NCI-H2107 (cell line): ENCODE measurements at places on chromosomes 12 and 14.

DNA sequence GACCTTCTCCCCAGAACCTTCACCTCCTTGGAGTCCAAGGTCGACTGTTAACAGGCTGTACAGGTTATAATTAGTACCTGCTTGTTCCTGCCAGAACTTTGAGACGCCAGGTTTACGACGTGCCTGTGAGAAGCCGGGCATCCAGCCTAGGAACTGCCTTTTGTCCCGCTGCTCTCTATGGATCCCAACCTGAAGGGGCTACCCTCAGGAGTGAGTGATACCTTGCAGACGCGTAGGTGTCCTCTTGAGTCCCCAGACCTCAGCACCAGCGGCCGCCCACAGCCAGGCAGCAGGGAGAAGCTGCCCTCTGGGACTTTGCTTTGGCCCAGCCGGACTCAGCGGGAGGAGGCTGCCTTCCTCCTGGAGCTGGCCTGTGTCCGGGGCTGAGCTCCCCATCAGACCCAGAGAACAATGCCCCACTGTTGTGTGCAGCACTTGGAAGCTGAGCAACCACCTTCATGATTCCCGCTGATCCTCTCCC is 16.2 kb downstream of the SYNE3 start:
- DNase-seq = no peak

- no peak for DNase-seq
Measured at GRCh38 chr14:97771340-97772045, 974.3 kb downstream of the VRK1 start.

DNA sequence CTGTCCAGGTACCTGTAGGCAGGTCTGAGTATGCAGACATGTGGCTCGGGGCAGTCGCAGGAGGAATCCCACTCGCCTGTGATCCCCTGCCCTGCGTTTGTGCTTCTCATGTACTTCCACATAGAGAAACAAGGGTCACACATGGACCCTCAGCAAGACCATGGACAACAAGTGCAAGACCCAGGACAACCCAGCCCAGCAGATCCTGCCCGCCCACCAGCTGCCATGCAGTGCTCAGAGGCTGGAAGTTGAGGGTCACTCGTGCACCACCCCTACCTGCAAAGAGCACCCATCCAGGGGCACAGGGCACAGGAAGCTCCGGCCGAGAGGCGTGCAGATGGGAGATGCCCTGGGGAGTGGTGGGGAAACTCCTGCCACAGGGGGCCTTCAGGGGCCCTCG is 67.5 kb upstream of the C14orf180 start:
- DNase-seq = no peak

DNA sequence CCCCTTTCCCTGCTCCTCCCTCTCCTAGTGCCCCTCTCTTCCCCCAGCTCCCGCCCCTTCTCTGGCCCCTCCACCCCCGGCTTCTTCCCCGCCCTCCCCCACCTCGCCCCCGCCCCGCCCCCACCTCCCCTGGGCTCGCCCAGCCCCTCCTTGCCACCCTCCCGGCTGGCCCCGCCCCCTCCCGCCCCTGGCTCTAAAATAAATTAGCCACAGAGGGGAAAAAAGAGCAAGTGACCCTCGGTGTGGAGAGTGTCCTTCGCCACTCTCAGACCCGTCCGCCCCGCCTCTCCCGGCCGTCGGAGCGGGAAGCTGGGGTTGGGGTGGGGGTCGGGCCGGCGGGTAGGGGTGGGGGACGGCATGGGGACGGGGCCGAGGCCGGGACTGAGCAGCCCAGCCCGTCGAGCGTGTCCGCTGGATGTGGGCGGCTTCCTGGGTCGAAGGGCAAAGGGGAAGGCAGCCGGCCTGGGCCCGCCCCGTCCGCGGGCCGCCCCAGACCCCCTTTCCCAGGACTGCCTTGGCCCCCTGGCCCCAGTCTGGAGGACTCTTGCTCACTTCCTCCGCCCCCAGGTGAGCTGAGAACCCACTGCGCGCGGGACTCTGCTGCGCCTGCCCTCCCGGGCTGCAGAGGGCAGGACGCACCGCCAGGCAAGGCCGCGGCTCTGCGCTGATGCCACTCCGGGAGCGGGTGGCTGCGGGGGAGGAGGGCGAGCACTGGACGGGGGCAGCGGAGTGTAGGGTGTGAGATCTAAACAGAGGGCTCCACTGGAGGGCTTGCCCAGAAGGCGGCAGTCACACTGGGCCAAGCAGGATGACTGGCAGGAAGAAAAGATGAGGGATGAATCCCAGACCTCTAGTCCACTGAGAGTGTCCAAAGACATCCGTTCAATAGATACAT is 570 bp upstream of the FIGNL2 start:
- DNase-seq = no peak

DNA sequence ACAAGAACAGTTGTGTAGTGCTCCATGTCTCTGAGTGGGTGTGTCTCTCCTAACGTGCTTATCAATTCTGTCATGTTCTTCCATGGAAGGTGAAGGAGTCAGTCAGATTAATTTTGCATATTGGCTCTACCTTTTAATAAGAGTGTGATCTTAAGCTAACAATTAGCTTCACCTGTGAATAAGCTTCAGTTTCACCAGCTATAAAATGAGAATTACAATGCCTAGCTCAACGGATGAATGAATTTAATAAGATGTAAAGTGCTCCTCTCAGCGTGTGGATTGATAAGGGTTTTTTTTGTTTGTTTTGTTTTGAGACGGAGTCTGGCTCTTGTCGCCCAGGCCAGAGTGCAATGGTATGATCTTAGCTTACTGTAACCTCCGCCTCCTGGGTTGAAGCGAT is 32.7 kb downstream of the CCDC175 start:
- peak; percentile 61 for DNase-seq

DNA sequence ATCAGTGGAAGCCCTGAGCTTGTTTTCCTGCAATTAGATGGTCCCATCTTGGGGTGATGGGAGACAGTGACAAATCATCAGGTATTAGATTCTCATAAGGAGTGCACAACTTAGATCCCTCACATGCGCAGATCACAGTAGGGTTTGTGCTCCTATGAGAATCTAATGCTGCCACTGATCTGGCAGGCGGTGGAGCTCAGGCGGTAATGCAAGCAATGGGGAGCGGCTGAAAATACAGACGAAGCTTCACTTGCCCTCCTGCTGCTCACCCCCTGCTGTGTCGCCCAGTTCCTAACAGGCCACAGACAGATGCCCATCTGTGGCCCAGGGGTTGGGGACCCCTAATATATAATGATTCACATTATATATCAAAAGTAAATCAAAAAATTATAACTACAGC is 258.8 kb upstream of the USP15 start:
- no peak for DNase-seq

DNA sequence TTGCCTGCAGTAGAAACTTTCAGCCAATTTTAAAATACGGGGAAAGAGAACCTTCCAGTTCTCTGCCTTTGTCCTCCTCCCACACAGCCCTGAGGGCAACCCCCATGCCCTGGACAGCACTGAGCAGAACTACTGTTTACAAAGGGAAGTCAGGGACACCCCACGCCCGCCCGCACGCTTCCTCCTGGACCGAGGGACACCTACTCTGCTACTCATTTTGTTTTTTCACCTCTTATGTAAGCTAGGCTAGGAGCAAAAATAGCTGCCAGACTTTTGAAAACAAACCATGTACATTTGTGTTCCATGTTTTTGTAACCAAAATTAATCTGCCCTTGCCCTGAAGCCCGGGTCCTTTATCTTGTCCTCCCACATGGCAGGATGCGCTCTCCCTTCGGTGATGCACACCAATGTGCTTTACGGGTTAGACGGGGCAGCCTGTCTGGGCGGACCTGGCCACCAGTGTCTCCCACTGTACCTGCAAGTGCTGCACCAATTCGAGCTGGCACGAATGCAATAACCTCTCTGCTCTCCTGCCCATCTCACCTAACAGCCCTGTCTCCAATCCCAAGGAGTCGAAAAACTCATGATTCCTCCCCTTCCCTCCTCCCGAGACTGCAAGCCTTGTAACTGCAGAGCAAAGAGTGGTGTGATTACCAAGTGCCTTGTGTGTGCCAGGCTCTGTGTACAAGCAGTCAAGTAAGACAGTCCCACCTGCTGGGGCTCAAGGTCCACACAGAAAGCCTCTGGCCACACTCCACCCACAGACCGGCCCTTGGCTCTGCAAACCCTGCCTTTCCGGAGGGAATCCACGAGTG is 85.2 kb downstream of the CCDC88C start:
- no peak for DNase-seq

- DNase-seq = no peak
Measured at GRCh38 chr14:100317912-100318808, 5.0 kb upstream of the SLC25A47 start.

DNA sequence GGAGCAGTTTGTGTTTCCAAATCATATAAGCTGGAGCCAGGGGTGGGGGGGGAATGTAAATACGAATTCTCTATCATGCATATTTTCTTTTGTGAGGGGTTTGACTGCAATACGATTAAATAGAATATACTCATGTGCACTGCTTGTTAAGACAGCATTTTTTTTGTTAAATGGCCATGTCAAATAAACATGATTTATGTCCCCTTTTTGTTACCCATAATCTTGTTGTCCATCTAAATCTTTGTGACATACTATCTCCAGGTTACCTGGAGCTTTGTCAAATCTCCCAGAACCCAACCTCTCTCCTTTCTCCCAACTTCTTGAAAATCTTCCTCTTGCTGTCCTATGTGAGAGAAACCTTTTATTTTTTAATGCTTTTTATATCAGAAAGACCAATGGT is 233.1 kb downstream of the SLC25A21 start:
- no peak for DNase-seq

- DNase-seq = no peak
Measured at GRCh38 chr12:106498056-106498455, 84.7 kb upstream of the RFX4 start.

- no peak for DNase-seq
Measured at GRCh38 chr14:56585461-56586084, 6.0 kb downstream of the TMEM260 start.

DNA sequence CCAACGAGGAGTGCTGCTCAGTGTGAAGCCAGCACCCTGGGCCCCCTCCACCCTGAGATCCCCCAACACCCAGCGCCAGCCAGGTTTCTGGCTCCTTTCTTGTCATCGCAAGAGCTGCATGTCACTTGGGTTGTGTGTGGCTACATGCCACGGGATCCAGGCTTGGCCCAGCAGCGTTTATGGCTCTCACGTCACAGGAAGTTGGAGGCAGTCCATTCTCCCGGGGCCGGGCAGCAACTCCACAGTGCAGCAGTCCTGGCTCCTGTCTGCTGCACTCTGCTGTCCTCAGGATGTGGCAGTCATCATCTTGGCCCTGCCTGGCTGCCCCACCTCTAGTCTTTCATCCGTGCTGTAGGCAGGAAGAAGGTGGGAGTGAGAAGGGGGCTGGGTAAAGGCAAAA is 78.3 kb downstream of the AACS start:
- no peak for DNase-seq

- DNase-seq = no peak
Measured at GRCh38 chr12:70367258-70368141, 1.4 kb downstream of the KCNMB4 start.

DNA sequence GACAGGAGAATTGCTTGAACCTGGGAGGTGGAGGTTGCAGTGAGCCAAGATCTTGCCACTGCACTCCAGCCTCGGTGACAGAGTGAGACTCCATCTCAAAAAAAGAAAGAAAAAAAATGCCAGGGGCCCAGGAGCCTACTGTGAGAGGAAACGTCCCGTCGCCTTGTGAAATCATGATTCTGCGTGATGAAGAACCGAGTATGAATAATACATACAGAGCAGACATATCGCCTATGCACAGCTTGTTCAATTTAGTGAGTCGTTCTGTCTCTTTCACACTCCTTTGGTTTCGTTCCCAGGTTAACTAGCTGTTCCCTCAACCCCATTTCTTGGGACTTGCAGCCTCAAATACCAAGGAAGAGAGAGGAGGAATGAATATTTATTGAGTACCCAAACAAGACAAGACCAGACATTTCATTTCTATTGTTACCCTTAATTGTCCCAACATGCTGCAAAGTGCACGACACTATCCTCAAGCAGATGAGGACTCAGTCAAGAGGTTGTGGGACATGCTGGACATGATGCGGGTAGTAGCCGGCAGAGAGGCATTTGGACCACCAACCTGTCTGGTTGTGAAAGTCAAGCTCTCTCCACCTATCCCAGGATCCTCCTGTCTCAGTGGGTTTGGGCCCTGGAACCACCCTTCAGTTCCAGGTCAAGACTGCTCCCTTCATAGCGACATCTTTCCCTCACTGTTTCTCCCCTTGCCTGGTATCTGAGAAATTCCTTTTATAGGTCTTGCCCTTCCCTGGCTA is 8.6 kb upstream of the CD27 start:
- no peak for DNase-seq

DNA sequence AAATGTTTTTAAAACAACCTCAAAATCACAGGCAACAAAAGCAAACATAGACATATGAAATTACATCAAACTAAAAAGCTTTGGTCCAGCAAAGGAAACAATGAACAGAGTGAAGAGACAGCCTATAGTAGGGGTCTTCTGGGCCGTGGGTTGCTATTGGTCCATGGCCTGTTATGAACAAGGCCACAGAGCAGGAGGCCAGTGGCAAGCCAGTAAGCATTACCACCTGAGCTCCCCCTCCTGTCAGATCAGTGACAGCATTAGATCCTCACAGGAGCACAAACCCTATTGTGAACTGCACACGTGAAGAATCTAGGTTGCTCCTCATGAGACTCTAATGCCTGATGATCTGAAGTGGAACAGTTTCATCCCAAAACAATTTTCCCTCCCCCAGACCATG is 174.0 kb downstream of the DIO2 start:
- DNase-seq = no peak

- no peak for DNase-seq
Measured at GRCh38 chr12:38691164-38691563, 214.2 kb downstream of the CPNE8 start.

GRCh38 chr12:114864837-114865551 is 181.0 kb upstream of the TBX3 start:
- no peak for DNase-seq

DNA sequence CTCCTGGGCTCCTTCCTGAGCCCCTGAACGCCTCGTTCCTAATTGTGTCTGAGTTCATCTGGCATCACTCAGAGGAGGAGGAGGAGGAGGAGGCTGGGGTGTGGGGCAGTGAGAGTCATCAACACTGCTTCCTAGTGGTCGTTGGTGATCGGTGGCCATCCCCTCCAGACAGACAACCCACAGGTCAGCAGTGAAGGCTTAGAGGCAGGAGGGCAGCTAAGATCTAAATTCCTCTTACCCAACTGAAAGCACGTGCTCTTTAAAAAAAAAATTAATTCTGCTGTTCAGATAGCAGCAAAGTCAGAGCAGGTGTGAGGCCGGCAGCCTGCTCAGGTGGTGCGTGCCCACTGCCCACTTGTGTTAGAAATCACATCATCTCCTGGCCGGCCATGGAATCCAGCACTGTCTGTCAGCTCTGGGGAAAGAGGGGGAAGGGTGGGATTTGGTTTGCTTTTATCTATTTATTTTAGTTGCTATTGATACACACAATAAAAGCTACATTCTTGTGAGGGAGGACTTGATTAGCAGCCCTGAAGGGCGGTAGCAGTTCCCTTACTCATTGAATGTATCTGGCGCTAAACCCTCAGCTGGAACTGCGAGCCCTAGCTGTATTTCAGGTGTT is 46.6 kb downstream of the PPP2R5C start:
- DNase-seq = no peak
